Subcutaneous preadipocyte (primary cell): ENCODE measurements at places on chromosomes 11 and 22. TPM values are rescaled to one million over a fixed set of nuclear protein-coding genes. Genes with fewer than 3 reads are reported as not detected.

AAMDC gene
- 6.8 and 14.3 TPM in 2 replicates for total RNA-seq

C11orf91 gene
- 0.20 TPM in 1 of 2 replicates, not detected in the other for total RNA-seq

PVALB gene
- not detected in 2 replicates for total RNA-seq

ROM1 gene
- 3.1 and 4.4 TPM in 2 replicates for total RNA-seq

USH1C gene
- not detected in 2 replicates for total RNA-seq

HSPB2 gene
- 0.20 and 0.73 TPM in 2 replicates for total RNA-seq

OR52I1 gene
- total RNA-seq: not detected in 2 replicates

PICALM gene
- 158 and 211 TPM in 2 replicates for total RNA-seq

OR5A1 gene
- not detected in 2 replicates for total RNA-seq

PMM1 gene
- total RNA-seq: 15.8 and 22.0 TPM in 2 replicates

CCDC87 gene
- 0.37 and 0.78 TPM in 2 replicates for total RNA-seq

APOBEC3A gene
- not detected in 2 replicates for total RNA-seq

WT1 gene
- total RNA-seq: not detected in 2 replicates

MAPK11 gene
- 2.5 and 4.4 TPM in 2 replicates for total RNA-seq

SLC2A11 gene
- 6.2 and 6.3 TPM in 2 replicates for total RNA-seq

MMP12 gene
- total RNA-seq: 0.59 TPM in 1 of 2 replicates, not detected in the other

SLC25A17 gene
- total RNA-seq: 17.3 and 21.1 TPM in 2 replicates

CALCA gene
- not detected in 2 replicates for total RNA-seq

PHLDB1 gene
- 148 and 163 TPM in 2 replicates for total RNA-seq

GLYATL2 gene
- total RNA-seq: 0.73 and 0.98 TPM in 2 replicates

C11orf86 gene
- total RNA-seq: not detected in 2 replicates

MRPL49 gene
- 24.6 and 30.1 TPM in 2 replicates for total RNA-seq

PGA5 gene
- 0.37 and 0.39 TPM in 2 replicates for total RNA-seq

TMEM218 gene
- 21.5 and 25.7 TPM in 2 replicates for total RNA-seq
